Activated T-helper 1 cell treated with anti-CD3 and anti-CD28 coated beads, Interleukin-12 subunit alpha, Interleukin-12 subunit beta, Interleukin-2, Interleukin-4 antibody, amounts not matched to agents 30 ng/mL and 10 ng/mL and 1 ng/mL, durations not matched to agents 14 hours and 24 hours and 36 hours (primary cell): ENCODE measurements at places on chromosomes 13 and 19. TPM values are rescaled to one million over a fixed set of nuclear protein-coding genes. Genes with fewer than 3 reads are reported as not detected.

DNA sequence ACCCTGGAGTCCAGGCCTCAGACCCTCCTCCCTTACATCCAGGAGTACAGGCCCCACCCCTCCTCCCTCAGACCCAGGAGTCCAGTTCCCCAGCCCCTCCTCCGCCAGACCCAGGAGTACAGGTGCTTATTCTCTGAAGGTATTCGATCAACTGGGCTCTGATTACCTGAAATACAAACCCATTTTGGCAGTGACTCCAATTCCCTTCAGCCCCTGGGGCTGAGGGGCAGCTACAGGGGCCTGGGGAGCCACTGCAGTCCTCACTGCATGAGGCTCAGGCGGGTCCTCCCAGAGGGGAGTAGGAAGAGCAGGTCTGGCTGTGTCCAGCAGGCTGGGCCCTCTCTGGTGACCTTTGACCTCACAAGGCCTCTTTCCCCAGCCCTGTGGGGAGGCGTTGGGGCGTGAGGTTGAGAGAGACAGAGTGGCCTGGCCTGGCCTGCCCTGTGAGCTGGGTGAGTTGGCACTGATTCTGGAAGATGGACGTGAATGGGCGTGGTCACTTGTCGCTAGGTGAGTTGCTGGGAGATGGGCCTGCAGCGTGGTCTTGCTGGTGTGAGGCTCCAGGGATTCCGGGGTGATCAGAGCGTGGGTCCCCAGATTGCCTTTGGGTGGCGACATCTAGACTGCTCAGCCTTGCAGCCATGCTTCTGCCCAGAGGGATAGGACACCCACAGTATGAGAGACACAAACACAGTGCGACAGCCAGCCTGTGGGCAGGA is 3.1 kb downstream of the BCAT2 start:
- no peak for DNase-seq

GRCh38 chr19:1684573-1684912 is 32.1 kb upstream of the TCF3 start:
- DNase-seq = no peak

DNA sequence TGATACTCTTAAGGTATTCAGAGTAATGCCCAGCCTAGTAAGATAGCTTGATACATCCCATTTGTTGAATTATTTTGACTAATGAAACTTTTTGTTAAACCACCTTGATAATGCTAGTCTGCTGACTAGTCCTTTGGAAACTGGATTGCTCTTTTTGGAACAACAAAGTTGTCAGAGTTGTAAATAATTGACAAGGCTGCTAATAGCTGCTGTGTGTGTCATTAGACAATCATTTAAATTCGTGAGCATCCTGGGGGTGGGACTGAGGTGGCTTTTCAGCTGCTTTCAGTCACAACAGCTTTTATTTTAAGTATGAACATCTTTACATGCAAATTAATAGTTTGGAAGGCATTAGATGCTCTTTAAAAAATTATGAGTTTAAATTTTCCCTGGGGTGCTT is 153.5 kb downstream of the HS6ST3 start:
- DNase-seq = no peak

DNA sequence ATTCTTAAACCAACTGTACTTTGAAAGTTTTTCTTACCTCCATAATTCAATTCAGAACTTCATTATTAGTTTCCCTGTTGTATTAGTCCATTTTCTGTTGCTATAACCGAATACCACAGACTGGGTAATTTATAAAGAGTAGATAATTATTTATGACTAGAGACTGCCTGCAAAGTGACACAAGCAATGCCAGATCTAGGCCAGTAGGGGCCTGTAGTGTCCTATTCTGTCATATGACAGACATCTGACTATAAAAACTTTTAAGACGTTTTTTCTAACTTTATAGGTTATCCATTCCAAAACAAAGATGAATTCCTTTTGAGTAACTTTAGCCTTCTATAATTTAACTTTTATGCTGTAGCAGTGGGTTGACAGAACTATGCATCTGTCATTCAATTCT is 2783.8 kb downstream of the PCDH9 start:
- DNase-seq = no peak

DNA sequence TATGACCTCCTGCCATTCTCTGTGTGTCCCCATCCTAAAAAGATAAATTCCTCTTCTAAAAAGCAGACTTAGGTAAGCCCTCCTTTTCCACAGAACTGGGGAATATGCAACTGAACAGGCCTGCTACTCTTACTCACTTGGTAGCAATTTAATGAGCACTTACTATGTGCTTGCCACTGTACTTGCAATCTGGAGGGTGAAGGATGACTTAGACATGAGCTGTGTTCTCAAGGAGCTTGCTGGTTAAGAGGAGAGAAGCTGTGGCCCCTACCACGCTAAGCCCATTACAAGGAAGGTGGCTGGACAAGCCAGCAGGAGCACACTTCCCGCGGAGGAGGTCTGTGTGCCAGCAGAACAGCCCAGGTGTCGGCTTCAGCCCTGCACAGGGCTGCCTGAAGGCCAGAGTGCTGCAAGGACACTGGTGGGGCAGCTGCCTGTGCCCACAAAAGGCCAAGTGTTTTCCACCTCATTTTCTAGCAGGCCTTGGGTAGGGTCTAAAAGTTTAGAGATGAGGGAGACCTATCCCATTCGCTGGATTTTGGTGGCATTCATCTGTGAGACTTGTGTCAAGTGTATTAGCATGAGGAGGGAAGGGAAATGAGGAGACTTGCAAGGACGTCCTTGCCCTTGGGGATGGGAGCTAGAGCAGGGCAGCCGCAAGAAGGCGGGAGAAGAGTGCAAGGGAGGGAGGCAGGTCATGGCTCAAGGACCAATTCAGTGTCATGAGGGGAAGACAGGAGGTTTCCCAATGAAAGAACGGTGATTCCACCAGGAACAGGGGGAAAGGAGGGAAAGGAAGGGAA is 52.0 kb downstream of the COL4A1 start:
- no peak for DNase-seq

- no peak for DNase-seq
Observed at GRCh38 chr13:66996503-66996902, 233.6 kb downstream of the PCDH9 start.

- DNase-seq = no peak
Observed at GRCh38 chr19:47257411-47258169, 1.3 kb downstream of the CCDC9 start.

DNA sequence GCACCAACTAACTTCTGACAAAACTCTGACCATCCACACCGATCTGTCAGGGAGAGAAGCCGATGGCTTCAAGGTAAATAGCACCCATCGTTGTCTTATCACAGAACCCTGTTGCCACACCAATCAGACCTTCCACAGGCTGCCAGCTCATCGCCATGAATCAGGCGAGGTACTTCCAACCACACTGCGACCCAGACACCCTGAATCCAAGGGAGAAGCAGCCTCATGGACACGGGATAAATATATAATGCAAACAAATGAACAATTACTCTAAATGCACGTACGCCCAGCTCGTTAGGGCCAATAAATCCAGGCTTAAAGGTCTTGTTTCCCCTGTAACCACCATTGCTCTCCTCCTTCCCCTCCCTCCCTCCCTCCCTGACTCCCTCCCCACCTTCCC is 20.8 kb downstream of the RANBP3 start:
- no peak for DNase-seq

DNA sequence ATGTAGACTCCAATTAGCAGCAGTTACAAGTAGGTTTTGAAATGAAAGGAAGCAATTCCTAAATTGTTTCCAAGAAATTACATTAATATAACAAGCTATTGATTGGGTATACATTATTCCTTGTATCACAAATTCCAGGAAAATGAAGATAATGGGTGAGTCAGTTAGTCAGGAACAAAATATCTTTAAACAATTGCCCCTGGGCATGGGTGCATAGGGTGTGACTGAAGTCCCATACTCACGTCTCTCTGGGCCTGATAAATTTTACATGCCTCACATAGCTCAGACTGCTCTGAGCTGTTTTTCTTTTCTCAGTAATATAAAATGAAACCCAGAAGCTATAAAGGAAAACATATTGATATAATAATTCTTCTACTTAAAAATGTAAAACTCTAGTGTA is 87.8 kb downstream of the FNDC3A start:
- DNase-seq = no peak

GRCh38 chr13:45403081-45403480 is 15.1 kb downstream of the SLC25A30 start:
- no peak for DNase-seq

DNA sequence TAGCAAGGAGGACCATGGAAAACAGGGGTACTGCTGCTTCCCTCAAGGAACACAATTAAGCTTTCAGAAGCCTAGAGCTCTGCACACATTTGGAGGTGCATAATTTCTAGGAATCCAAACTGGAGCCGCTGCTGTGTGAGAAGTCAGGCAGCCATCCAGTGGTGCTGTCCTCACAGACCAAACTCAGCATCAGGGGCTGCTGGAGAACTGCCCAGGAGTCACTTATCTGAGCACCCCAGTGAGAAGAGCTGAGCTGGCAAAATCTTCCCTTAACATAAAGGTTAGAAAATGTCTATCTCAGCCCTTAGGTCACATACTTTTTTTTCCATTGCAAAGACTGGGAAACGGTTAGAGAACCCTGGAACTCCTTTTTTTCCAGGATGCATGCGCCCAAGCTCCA is 72.8 kb downstream of the ATP7B start:
- DNase-seq = no peak

DNA sequence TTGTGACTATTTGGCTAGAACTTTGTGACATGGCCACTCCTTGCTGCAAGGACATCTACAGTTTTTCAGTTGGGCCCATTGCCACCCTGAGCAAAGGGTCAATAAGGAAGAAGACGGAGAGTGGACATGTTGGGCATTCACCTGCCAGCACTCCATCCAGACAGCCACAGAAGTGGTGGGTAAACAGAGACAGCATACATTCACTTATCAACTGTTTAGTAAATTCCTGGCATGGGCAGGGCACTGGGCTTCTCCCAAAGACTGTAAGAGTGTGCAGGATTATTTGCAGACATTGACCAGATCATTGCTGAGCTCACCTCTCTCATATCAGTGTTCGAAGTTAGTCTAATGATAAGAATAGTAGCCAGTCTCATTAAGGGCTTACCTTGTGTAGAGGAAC is 29.2 kb downstream of the SIPA1L3 start:
- DNase-seq = no peak

GRCh38 chr13:31725841-31726240 is 13.5 kb upstream of the RXFP2 start:
- no peak for DNase-seq

DNA sequence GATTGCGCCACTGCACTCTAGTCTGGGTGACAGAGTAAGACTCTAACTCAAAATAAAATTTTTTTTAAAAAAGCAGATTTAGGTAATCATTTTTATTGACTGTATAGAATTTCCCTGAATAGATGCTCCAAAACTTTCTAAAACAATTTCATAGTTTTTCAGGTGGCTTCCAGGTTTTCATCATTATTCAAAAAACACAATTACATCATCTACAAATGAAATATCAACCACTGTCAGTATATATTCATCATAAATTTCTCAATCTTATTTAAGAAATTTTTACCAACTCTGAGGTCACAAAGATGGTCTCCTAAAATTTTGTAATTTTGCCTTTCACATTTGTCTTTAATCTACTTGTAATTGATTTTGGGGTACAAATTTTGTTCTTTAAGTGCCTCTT is 48.1 kb downstream of the ZC3H13 start:
- no peak for DNase-seq

DNA sequence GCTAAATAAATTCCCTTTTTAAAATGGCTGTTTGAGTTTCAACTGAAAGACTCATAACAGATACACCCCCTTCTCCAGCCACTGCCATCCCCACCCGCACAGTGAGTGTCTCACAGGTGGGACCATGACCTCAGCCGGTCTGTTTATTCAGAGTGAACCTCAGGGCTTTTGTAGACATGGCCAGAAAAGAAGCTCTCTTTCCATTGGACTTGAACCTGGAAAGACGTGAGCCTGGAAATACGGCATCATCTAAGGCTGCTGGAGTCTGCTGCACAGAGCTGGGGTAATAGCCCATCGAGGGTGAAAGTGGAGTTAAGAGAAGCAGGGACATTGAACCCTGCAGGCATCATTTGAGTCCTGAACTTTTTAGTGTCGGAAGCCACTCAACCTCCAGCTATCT is 15.2 kb upstream of the KPNA3 start:
- no peak for DNase-seq

DNA sequence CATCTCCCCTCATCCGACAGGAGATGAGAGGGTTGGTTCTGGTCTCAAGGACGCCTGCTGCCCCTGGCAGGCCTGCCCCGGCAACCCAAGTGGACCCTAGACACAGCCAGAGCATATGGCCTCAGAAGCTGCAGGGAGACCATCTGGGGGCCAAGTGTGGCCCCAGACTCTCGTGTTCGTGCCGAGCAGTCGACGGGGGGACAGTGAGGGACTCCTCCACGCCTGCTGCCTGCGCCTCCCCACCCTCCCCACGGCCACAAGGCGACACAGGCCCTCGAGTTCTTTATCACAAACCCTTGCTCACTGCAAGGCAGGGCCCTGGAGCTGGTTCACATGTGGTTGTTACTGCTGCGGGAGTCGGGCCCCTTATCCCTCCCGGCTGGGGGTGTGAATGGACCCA is 9.3 kb downstream of the CAPS start:
- no peak for DNase-seq

DNA sequence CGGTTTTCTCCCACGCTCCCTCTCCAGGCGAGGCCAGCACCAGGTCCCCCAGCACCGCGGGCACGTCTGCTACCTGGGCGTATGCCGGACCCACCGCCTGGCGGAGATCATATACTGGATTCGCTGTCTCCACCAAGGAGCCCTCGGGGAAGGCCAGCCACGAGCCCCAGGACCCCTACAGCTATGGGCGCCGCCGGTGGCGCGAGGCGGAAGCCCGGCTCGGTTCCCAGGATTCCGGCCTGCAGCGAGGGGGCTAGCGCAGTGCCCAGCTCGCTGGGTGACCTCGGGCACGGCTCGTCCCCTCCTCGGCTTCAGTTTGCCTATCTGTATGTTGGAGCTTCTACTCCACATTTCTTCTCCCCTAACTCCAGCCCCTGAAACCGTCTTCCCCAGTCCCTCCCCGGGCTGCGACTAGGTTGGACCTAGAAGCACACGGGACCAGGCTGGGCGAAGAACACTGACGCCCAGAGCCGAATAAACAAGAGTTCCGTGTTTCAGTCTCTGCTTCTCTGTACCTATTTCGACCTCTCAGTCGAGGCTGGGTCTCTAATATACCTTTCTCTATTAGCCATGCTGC is 749 bp upstream of the CPT1C start:
- no peak for DNase-seq

The ZNF880 gene
- 5.4 and 12.5 TPM in 2 replicates for total RNA-seq

The ONECUT3 gene
- total RNA-seq = not detected in 2 replicates

The B3GNT8 gene
- 0.44 and 0.99 TPM in 2 replicates for total RNA-seq

The SLC25A41 gene
- 0.24 and 0.31 TPM in 2 replicates for total RNA-seq

The RYR1 gene
- total RNA-seq = 2.6 and 3.8 TPM in 2 replicates

The MCF2L gene
- total RNA-seq = 0.42 TPM in 1 of 2 replicates, not detected in the other

The ZNF625 gene
- 2.5 and 2.9 TPM in 2 replicates for total RNA-seq

The TMEM238 gene
- total RNA-seq = 9.7 and 10.6 TPM in 2 replicates

The SEMA6B gene
- not detected in 2 replicates for total RNA-seq
